Stromal cell of bone marrow (primary cell): ENCODE measurements at places on chromosomes 4 and X.

GRCh38 chrX:71439896-71440295, 73.7 kb downstream of the TAF1 start:
- DNase-seq, result no peak

- DNase-seq, result no peak
These were observed 72.4 kb upstream of the KLHL13 start for GRCh38 chrX:118189000-118189399.

- no peak for DNase-seq
These were observed 592.1 kb downstream of the ARAP2 start for GRCh38 chr4:35652197-35652596.

GRCh38 chr4:25308761-25309160, 3.8 kb upstream of the ZCCHC4 start:
- DNase-seq, result no peak

DNA sequence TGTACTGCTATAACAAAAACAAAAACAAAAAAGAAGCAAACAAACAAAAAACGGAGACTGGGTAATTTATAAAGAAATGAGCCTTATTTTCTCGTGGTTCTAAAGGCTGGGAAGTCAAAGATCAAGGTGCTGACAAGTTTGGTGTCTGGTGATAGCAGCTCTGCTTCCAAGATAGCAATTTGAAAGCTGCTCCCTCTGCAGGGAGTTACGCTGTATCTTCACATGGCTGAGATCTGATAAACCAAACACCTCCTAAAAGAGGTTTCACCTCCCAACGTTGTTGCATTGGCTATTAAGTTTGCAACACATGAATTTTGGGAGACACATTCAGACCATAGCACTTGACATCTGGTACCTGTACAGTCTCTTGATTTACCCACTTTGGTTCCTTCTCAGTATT, 854.2 kb downstream of the CENPC start:
- no peak for DNase-seq

DNA sequence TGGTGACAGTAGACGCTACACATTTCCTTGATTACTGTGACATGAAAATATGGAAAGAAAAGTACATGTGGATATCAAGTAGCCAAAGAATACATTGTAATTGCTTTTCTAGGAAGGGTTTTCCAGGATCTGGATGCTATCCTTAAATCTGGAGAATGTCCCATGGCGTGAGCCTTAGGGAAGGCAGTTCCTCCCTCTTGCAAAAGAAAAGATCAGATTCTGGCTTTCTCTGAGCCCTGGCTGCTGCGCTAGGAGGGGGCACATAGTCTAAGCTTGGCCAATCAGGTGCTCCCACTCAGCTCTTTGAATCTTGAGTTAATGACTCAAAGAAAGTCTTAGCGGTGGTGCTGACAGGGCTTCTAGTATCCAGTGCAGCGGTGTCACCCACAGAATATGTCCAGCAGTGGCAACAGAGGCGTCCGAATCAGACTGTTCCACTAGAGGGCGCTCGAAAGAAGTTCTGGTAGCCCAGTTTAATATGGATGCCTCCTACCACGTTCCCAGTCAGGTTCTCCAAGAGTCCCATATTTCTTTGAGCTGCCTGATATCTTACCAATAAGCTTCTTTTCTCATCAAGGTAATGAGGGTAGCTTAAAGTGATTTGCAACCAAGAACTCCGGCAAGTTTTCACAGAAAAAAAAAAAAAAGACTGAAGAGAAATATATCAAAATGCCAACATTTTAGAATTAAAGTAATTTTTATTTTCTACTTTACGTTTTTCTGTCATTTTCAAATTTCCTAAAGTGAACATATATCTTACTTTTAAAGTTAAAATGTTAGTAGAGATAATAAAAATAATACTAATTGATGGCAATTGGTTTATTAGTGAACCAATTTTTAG, 213.4 kb upstream of the S100G start:
- peak; percentile 69 for DNase-seq

GRCh38 chr4:182207830-182208396, 35.3 kb upstream of the TENM3 start:
- peak; percentile 57 for DNase-seq

- DNase-seq, result no peak
These were observed 74.2 kb upstream of the CT45A1 start for GRCh38 chrX:135639066-135639780.

- DNase-seq, result no peak
These were observed 51.7 kb upstream of the CLCN4 start for GRCh38 chrX:10104958-10105658.

- no peak for DNase-seq
These were observed 69.2 kb downstream of the SORCS2 start for GRCh38 chr4:7261536-7261935.

GRCh38 chrX:84865113-84865512, 138.6 kb upstream of the APOOL start:
- no peak for DNase-seq

GRCh38 chr4:69610484-69610883, 29.0 kb downstream of the UGT2A2 start:
- DNase-seq, result no peak

- DNase-seq, result no peak
These were observed 35.5 kb upstream of the UGT2B7 start for GRCh38 chr4:69060651-69061308.

DNA sequence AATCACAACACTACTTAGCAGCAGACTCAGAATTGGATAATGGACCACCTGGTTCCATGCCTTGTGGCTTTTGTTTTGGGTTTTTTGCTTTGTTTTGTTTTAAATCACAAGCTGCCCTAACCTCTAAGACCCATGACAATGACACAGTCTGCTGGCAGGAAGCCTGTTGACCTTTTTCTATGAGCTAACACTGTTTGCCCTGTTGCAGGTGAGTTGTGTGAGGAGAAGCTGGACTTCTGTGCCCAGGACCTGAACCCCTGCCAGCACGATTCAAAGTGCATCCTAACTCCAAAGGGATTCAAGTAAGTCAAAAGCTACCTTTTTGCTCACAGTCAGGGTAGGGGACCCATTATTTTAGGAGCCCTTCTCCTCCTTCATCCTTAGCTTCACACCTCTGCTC, 110.8 kb upstream of the PACRGL start:
- DNase-seq, result no peak

DNA sequence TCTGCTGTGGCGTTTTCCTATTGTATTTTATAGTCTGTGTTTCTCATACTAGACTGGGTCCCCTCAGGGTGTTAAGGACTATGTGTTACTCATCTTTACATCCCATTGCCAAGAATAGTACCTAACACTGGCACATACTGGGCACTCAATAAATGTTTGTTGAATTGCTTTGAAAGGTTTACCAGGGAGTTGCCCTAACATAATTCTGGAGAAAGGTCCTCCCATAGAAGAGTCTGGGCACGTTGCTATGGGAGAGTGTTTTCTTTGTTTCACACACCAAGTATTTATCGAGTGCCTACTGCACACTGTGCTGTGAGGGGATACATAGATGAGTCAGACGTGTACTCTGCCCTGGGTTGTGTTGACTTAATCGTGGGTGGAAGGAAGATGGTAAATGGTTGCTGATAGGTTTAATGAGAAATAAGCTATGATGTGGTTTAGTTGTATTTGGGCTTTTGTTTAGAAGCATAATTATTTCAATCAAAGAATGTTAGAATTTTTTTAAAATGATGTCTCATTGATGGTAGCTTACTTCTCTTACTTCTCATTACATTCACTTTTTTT, 42.9 kb downstream of the AFF1 start:
- peak; percentile 47 for DNase-seq

GRCh38 chr4:71785959-71786358, 2.1 kb upstream of the GC start:
- DNase-seq, result no peak

GRCh38 chr4:122797405-122798094, 29.1 kb upstream of the FGF2 start:
- DNase-seq, result no peak

GRCh38 chrX:136623396-136623795, 24.6 kb upstream of the CD40LG start:
- DNase-seq, result no peak

DNA sequence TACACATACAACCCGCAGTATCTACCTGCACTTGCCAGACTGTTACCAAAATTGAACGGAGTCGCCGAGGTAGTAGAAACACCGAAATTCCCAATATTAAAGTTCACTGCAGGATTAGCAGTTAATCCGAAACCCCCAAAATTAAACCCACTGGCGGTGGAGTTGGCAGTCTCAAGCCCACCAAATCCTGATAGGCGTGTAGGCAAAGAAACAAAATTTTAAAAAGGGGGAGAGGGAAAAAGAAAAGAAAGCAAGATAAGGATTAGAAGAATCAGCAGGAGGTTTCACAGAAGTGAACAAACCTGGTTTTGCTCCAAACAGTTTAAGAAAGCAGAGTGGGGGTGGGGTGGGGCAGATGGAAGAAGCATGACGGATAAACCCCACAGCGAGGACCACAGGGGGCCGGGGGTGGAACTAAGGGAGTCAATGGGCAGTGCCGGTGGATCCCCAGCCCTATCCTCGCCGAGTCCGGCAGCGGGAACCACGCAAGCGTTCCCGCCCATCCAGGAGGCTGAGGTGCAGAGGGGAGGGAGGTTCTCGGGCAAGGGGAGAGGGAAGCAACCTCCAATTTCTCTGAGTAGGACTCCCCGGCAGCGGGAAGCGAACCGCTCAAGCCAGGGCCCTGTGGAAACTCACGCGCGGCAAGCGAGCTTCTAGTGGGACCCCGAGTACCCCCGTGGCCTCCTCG, 599 bp downstream of the NUP54 start:
- DNase-seq, result peak; percentile 59

DNA sequence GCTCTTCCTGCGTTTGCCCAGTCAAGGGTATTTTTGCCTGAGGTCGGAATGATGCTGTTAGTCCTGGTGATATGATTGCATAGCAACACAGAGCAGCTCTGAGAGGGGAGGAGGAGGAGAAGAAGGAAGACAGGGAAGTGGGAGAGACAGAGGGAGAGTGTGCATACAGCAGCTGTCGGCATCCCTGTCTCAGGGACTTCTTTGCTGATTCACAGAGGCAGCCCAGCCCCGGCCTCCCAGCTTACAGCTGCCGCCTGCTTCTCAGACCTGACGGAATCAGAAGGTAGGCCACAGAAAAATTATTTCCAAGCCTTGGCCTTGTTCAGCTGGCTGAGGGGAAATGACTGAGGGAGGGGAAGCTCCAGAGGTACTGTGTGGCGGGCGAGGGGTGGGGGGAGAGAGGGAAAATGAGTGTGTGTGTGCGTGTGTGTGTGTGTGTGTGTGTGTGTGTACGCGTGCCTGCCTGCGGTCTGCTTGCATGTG, 319 bp downstream of the DRP2 start:
- DNase-seq, result no peak

- no peak for DNase-seq
These were observed 6.5 kb upstream of the GJB1 start for GRCh38 chrX:71216485-71216884.

DNA sequence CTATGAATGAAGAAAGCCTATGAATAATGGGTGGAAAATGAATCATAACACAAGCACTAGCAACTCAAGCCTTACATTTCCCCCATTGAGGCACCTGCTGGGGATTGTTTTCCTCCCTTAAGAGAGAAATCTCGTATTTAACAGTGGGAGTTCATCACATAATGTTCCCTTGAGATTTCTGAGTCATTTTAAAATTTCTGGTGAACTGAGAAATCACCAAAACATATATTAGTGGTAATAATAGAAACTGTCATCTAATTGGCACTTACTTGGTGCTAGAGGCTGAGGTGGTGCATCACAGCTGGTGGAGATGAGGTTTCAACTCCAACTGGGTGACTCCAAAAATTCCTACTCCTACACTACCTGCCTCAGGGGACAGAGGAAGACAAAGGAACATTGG, 561.3 kb upstream of the LCORL start:
- no peak for DNase-seq

GRCh38 chrX:48488034-48488433, 12.0 kb downstream of the FTSJ1 start:
- DNase-seq, result no peak

DNA sequence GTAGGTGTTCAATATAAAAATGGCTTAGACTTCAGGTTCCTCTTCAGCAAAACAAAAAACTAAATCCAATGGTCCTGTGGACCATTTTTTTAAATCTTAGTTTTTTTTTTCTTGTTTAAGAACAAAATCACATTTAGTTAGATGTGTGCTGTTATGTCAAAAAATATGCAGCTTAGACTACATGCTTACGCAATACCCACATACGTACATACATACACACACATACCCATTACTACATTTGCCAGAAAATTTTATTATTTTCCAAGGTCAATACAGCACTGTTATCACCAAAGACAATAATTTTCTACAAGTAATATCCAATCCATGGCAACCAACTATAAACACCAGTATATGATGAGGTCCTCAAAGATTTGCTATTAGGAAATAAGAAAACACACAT, 144.1 kb downstream of the PDGFC start:
- DNase-seq, result peak; percentile 10

- DNase-seq, result no peak
These were observed 8.1 kb downstream of the MORF4L2 start for GRCh38 chrX:103678199-103678993.

- no peak for DNase-seq
These were observed 66.1 kb upstream of the MAML3 start for GRCh38 chr4:140220058-140220457.

DNA sequence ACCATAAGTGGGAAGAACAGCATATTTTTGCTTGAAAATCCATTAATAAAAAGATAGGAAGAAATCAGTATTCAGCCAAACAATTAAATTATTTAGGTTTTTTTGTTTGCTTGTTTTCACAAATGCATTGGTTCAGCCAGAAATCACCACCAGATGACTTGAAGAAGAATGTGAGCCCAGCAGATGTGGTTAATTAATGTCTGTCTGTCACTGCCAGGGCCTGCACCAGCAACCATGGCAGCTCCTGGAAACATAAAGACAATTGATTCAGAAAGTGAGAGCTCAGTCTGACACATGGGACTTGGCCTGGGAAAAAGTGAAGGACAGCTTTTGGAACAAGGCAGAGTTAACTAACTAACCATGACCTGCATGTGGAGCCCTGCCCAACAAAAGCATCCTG, 74.0 kb downstream of the MAOB start:
- no peak for DNase-seq

GRCh38 chr4:36677874-36678273, 396.5 kb downstream of the DTHD1 start:
- no peak for DNase-seq

- DNase-seq, result no peak
These were observed 40.9 kb upstream of the CPLX1 start for GRCh38 chr4:866761-867390.

DNA sequence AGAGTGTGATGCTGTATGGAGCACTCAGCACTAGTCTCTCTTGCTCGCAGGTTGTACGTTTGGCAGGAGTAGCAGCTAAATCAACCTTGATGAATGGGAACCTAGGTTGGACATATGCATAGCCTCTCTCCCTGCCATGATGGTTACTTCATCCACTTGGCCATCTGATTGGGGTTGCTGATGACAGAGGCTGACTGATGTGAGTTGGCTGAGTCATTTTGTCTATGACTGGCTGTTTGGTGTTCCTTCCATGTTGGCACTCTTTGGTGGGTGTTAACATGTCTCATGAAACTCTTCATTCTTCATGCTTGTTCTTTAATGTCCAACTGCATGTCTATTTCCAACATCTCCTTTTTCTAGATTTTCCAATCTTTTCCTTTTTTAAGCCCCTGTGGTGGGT, 31.6 kb upstream of the SPARCL1 start:
- DNase-seq, result no peak

- DNase-seq, result no peak
These were observed 36.2 kb downstream of the NHS start for GRCh38 chrX:17411205-17411604.

GRCh38 chr4:153757407-153757806, 2.4 kb downstream of the RNF175 start:
- no peak for DNase-seq
